ENCODE measurements at places on chromosomes 2 and 18.

GRCh38 chr2:96697476-96697875 is 42.4 kb downstream of the LMAN2L start:
- DNase-seq: no peak

DNA sequence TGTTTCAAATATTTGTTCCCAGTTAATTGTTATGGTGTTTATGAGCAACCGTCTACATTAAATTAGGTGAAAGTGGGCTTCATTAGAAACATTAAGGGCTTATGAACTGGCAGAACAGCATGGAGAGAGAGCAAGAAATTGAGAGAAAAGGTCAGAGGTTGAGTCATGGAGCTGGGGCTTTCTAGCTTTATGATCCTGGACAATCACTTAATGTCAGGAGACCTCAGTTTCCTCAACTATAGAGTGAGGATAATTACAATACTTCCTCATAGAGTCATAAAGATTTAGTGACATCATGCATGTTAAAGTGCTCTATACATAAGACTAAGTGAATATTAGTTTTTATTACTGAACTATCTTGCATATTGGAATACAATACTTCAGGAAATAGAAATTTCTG is 83.9 kb downstream of the PLCL1 start:
- no peak for DNase-seq

DNA sequence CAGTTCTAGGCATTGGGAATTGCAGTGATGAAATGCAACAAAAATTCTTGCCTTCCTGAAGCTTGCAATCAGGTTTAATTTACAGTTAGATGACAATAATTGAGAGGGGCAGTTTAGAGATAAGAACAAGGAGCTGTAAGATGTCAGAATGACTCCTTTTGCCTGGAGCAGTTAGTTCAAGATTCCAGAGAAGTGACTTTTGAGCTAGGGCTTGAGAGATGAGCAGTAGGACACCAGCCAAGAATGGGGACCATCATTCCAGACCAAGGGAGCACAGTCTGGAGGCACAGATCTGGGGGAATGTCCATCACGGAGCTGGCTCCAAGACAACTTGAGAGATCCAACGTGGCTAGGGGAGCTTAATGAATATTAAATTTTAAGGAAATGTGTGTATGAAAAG is 26.8 kb downstream of the CACNB4 start:
- DNase-seq: no peak

- no peak for DNase-seq
Observed at GRCh38 chr18:62989195-62989594, 273.9 kb downstream of the PHLPP1 start.

DNA sequence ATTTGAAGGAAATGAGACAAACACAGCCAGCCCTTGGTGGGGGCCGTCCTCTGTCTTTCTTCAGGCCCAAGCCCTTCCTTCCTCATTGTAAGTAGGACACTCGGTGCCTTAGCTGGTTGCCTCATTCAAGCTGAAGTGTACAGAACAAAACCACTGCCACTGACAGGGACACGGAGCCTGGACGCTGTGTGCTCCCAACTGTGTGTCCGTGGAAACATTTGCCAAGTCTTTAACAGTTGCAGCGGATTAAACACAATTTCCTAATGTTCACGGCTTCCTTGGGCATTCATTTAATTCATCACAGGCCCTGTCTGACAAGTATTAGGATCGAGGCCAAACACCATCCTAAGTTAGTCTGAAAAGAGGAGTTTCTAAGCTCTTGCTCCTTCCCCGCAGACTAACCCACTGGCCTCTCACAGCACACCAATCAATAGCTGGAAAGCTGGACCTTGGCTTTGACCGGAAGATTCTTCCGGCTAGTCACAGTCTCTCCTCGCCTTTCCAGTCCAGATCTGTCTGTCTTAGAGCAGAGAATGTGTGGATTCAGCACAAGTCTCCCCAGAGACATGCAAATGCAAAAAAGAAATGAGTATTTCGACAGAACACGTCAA is 68.7 kb upstream of the ACSL3 start:
- peak; percentile 67 for DNase-seq

GRCh38 chr2:164538240-164538866 is 82.9 kb downstream of the GRB14 start:
- DNase-seq: peak; percentile 69

GRCh38 chr2:105337122-105338019 is at the start of gene C2orf49:
C2orf49 (plus strand) TSS chr2:105337540; CDS start chr2:105337588, 48 bp downstream.
- DNase-seq: peak; percentile 84

DNA sequence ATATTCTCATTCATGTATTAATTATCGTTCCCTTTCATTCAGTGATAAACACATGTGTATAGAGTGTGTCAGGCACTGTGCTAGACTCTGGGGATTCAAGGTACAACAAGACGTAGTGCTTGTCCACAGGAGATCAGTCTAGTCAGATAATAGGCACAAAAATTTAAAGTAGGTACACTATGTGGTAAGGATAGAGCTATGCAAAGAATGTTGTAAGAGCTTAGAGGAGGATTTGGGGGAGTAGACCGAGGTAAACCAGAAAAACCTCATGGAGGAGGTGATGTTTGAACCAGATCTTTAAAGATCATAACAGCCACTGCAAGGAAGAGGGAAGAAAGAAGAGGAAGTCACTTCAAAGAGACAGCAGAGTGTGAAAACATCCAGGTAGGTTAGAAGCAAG is 256.9 kb upstream of the DDX18 start:
- DNase-seq: no peak

DNA sequence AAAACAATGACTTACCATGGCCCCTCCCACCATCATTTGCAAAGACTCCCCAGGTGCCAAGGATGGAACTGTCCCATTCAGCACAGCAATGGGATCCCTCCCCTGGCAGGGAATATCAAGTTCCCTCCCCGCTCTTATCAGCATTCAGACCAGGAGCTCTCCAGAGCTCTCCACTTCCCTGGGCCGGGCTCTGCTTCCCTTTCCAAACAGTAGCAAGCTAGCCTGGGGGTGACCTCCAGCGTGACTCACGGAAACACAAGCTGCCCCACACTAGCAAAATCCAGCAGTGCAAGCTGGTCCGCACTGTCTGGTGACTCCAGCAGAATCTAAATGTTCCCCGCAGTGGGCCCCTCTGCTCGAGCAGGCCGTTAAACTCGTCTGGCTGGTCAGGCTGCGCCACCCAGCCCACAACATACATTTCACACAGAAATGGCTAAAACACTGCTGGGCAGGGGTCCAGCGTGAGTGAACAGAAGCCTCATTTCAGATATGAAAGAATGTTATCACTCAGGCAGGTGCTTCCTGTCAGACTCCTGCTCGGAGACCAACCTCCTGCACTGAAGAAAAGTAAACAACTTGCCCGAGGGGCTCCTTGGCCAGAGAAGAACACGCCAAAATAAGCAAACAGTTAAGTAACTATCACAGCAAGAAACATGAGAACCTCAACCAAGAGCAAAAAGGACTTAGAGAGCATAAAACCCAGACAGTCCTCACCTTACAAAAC is 33.9 kb downstream of the STAT1 start:
- peak; percentile 92 for DNase-seq

DNA sequence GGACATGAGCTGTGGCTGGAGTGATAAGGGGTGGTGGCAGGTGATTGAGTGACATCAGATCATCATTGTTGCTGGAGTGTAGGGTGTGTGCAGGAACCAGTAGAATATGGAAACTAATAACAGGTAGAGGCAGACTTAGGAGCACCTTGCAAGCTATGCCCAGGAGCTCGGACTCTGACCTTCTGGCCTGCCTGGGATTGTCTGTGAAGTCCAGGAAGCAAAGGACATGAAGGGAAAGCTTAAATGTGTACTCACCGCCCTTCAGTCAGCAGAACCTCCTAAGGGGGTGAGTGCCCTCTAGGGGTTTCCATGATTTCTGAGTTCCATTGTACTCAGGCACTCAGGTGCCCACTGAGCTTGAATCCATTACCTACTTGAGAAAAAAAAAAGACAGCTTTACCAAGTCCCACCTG is 104.2 kb downstream of the CRIM1 start:
- peak; percentile 71 for DNase-seq

DNA sequence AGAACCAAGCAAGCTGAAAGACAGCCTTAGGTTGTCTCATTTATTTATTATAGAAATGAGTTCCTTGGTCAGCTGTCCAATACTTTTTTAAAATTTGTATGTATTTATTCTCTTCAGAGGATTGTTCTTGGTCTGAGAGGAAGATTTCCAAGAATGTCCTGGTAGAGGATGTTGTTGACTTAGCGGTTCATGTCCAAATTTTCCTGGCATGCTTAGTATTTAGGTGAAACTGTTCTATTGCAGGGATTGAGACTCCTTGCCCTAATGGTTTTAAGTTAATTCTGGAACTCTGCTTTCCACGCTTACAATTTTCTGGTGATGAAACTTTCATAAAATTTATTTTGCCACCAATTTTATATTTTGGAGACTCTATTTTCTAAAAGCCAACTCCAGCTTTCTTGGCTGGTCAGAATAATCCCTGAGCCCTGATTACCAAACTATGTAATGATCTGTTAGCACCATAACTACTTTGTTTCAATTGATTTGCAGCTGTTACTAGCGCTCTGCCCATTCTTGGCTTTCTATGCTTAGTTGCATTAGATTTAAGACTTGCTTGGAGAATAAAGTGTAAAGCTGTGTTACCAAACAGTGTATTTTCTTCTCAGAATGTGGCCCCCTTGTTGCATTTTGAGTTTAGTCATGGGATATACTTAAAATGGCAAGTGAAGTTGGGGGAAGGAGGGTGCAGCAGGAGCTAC is 1868.8 kb upstream of the CELF4 start:
- peak; percentile 34 for DNase-seq

DNA sequence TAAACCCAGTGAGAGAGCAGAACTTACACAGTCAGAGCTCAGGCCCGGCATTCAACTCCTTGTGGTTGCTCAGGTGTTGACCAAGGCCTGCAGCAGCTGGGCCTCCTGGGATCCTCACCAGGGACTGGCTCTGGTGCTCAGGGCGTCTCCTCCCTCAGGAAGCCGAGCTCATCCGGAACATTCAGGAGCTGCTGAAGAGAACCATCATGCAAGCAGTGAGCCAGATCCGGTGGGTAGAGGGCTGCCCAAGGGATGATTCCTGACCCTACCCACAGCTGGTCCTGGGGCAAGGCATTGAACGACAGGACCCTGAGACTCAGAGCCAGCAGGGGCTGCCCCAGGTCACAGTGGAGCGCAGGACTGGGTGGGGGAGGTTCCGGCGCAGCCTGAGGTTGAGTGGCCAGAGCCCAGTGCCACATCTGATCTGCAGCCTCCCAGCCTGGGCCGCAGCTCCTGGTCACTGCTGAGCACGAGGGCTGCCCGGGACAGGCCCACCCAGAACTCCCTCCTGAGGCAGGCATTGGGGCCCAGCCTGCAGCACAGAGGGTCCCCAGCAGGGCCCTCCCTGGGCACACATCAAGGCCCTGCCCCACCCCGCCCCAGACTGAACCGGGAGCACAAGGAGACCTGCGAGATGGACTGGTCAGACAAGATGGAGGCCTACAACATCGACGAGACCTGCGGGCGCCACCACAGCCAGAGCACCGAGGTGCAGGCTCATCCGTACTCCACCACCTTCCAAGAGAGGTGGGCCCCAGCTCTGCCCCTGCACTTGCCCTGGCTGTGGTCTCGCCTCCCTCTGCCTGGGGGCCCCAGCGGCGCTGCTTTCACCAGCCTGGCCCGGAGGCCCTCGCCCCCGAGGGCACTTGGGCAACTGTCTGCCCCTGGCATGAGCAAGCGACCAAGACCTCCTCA is 2.4 kb downstream of the TEKT4 start:
- no peak for DNase-seq

DNA sequence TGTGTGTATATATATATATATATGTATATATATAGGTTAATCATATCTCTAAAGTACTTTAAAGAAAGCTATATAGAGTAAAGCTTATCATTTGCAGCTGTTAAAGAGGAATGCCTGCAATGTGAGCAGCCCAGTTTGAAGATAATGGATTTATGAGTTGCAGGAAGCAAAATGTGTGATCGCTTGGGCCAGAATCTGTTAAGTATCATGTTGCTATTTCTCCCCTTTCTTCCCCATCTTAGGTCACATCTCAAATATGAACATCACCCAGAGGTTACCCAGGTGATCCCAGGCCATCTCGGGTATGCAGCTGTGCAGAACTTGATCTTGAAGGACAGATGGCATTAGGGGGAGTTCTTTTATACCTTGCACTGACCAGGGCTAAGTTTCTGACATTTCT is 316.5 kb downstream of the MTX2 start:
- no peak for DNase-seq

- no peak for DNase-seq
Observed at GRCh38 chr2:164974221-164974620, 18.9 kb upstream of the SLC38A11 start.

DNA sequence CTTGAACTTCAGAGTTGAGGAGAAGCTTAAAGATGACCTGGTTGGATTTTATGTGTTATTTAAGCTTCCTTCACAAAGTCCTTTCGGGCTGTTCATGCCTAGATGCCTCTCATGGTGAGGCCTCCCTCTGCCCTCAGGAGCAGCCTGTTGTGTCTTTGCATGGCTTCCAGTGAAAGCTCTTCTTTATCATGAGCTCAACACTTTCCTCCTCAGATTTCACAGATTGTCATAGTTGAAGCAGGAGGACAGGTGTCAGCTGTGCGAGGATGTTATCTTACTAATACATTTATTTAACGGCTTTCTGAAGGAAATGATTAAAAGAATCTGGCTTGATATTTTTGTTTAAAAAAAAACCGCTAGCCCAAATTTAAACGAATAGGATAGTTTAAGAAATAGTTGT is 48.8 kb upstream of the ITSN2 start:
- DNase-seq: no peak

DNA sequence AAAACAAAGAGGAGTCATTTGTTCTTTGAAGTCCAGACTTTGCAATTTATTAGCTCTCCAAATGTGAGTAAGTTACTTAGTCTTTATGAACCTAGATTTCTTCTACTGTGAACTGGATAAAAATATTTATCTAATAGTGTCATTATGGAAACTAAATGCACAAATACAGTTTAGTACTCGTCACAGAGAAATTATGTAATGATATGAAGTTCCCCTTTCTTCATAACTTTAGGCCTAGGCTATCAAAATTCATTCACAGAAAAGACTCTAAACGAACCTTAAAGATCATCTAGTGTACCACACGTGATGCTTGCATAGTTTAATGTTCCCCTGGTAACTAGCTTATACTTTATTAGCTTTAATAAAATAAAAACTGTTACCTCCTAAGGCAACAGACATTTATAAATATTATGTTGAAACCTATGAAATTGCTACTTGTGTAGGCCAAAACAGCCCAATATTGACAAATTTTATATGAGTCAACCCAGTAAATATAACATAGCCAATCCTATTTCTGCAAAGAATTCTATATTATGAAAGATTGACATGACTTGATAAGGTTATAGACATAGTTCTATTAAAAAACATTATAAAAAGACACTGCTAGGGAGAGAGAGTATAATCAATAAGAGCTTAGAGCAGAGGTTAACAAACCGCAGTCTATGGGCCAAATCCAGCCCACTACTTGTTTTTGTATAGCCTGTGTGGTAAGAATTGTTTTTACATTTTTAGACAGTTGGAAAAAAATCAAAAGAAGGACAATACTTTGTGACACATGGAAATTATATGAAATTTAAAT is 44.9 kb upstream of the ITPRID2 start:
- no peak for DNase-seq

GRCh38 chr2:144510294-144510991 is 9.5 kb downstream of the ZEB2 start:
- peak; percentile 87 for DNase-seq

DNA sequence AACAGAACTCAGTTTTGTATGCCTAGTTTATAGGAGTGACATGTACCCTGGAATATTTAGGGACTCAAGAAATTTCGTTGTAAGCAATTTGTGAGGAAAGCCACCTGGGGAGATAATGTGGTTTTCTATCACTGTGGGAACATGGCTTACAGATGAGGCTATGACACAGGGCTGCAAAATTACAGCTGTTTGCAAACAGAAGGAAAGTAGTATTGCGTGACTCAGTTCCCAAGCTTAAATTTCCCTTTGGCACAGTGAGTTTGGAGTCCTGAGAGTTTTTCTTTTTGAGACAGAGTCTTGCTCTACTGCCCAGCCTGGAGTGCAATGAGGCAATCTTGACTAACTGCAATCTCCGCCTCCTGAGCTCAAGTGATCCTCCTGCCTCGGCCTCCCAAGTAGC is 149.8 kb downstream of the MYO5B start:
- DNase-seq: no peak

Measured in cardiac fibroblast (primary cell).